DMS 273 treated with DMSO at 0.1 percent for 48 hours (cell line): ENCODE measurements at places on chromosomes 7 and 10.
A peak's percentile ranks its signal among the peaks of the same experiment; 100 is the strongest.

DNA sequence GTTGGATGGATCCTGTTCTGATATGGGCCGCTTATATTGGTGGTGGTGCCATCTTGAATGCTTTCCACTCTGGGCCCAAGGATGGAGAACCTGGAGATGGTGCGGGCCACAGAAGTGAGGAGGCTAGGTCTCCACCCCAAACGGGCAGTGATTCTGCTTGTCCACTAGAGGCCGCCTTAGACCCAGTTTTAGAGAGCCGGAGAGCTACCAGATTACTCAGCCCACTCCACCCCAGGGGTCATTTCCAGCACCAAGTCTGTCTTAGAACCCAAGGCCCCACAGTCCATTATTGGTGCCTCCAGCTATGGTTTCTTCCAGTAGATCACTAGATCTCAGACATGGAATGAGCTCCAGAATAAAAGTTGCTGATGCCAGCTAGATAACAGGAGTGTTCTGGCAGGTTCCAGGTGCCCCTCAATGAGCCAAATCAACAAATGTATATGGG, 11.8 kb upstream of the CAMK2G start:
- no peak for DNase-seq

DNA sequence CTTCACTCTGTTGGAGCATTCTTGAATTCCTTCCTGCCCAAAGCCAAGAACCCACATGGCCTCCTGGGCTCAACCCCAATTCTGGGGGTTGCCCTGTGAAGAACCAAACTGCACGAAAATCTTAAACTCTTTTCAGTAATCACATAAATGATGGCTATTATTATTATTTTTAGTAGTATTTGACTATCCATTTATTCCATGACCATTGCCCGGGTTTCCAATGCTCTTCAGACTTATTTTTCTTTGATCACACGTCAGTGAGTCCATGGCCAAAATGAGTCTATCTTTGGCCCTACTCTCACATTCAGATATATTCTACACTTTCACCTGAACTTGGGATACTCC, 185.9 kb downstream of the AVL9 start:
- DNase-seq, result no peak

GRCh38 chr7:37424995-37425394, 23.7 kb downstream of the ELMO1 start:
- no peak for DNase-seq

DNA sequence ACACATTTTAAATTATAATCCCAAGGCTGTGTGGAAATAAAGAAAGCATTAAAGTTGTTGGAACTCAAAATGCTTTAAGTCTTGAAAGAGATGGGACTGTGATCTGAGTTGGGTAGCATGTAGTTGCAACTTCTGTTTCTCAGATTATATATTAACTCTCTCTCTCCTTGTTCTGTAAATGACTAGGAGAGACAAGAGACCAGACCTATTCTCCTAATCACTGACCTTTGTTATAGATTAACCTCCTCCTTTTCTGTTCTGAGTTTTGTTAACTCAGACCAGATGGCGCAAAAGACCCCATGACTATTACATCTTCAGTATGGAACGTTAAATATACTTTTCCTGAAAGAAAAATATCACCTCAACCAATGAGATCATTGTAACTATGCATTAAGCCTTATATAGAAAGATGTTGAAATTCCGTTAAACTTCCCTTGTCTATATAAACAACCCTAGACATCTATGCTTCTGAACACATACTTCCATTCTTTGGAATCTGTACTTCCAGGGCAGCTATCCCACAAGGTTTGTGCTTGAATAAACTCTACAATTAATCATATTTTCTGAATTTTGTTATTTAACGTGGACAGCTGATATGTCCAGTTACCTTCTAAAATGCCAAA, 143.5 kb upstream of the TRIM24 start:
- no peak for DNase-seq

DNA sequence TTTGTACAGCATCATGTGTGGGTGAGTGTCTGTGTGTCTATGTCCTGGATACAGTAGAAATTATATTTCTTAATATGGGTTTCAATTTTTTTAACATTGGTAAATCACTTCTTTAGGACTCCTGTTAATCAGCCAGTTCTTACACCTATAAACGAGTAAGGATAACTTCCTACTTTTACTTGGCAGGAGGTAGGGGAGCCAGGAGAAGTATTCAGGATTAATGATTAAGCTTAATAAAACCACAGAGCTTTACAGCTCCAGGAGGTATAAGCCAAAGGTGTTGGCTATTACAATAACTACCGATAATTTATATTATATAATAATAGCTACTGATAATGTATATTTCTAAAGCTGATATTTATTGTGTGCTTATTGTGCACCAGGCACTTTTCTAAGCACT, 1.7 kb upstream of the FAM3C start:
- DNase-seq, result no peak

DNA sequence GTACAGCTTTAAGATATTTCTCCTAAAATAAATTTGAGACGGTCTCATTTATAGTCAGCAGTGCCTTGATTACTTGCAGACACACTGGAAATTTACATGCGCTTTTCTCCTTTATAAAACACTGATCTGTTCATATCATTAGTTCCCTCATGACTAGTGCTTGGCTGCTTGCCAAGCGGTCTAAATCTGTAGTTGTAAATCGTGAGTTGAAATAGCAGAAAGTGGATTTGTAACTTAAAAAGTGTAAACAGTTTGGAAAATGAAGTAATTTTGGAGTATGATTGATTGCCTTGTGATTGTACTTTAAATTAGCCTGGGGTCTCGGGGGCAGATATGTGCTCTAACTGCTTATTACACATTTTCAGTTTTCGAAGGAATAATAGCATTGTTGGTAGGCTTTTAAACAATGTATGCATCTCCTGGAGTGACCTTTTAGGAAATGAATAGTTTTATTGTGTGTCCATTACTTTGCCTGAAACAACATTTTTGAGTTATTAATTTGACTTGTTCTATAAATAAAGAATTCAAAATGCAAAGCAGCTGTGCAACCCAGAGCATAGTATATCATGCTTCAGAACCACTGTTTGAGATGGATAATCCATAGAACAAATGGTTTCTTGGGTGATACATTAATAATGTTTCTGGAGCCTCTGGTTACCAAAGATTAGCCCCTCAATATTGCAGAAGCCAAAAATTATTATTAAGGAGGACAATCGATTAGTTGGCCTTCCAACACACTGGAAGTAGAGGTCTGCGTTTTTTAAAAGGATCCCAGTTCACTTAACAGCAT, 73.3 kb downstream of the ARID5B start:
- DNase-seq, result no peak

DNA sequence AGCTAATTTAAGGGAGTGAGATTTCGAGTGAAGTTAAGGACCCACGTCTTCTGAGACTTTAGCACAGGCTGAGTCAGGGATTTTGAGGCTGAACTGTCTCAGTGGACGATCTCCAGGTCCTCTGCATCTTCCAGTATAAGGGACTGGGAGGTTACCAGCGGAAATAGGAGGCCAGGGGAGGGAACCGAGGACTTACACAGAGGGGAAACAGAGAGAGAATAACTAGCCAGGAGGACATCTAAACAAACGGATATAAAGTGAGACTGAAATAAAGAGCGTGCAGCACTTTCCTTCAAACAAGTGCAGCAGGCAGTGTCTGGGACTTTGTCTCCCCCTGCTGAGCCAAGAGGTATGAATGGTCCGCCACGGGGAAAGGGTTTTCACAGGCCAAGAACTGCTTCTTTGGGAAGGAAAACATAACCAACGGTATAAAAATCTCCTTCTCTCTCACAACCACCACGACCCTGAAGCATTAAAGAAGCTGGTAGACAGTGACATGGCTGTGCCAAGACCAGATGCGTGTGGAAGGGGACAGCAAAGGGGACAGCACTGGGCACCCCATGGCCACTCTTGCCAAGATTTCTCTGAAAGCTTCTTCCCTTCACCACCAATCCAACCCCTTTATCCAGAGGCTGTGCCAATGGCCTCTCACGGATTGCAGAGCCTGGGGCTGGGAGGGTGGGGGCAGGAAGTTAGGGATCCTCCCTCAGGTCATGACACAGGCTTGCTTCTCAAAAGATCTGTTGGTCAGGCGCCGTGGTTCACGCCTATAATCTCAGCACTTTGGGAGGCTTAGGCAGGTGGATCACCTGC, 72.0 kb downstream of the SLC37A3 start:
- DNase-seq, result peak; percentile 21

DNA sequence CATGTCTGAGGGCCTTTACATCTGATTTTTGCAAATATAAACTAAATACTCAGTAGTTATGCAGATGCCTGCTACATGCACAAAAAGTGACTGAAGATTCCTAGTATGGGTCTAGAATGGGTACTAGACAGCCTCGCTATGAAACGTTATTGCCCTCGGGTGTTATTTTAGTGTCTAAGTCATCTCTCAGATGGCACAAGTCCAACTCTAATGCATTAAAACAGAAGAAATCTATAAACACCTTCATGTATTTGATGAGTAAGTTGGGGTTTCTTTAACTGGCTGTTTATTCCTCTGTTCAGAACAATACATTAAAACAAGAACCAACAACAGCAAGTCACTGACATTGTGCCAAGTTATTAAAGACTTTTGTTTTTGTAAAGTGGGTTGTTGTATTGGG, 41.6 kb downstream of the TEX36 start:
- DNase-seq, result no peak

DNA sequence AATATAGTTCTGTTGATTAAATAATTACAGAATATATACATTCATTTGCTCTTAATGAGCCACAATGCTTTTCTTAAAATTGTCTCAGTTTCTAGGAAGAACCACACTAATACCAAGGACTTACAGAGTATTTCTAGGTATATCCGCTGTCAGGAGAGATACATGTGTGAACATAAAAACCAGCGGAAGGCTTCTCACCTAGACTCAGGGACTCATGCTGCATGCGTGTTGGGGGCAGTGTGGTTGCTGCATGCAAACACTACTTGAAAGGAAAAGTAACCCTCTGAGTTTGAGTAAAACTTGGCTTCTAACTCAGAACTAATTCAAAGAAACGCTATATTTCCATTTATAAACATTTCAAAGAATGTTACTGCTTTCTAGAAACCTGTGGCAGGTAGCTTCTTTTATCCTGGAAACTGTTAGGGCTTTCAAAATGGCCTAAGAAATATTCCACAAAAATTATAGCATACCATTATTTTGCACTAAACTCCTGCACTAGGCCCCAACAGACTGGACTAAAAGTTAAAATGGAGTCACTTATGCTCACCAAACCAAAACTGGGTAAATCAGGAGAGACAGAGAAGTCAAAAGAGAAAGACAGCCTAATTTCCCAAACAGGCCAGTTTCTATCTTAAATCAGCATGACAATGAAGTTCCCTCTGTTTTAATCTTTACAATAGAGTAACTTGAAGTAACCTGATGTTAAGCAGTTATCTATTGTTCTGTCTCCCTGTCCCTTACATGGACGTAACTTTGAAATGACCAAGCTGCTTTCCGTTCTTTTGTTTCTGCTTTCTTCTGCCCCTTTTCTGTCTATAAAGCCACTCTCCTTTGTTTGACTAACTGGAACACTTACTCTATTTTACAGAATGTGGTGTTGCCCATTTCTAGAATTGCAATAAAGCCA, 95.2 kb upstream of the FAM133B start:
- DNase-seq, result no peak

DNA sequence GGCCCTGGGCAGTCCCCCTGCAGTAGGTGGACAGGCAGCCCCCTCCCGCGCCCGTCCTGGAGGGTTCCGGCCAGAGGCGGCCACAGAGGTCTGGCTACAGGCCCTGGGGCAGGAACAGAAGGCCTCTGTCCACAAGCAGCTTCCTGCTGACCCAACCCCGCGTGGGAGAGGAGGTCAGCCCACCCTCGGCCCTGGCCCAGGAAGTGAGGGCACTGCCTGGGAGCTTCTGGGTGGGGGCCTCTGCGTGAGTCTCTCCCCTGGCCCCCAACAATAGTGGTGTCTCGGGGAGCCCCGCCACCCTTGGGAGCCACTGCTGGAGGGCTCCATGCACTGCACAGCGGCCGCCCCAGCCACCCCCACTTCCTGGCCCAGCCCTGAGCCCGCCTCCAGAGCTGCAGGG, 4.7 kb downstream of the MICALL2 start:
- no peak for DNase-seq

GRCh38 chr10:7412237-7412927, 1.5 kb upstream of the SFMBT2 start:
- DNase-seq, result no peak

DNA sequence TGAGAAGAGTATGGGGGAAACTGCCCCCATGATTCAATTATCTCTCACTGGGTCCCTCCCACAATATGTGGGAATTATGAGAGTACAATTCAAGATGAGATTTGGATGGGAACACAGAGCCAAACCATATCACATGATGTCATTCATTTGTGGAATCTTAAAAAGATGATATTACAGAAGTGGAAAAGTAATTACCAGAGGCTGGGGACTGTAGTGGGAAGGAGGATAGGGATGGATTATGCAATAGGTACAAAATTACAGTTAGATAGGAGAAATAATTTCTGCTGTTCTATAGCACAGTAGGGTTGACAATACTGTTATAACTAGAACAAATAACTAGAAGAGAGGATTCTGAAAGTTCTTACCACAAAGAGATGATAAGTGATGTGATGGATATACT, 141.4 kb downstream of the VPS50 start:
- no peak for DNase-seq

- DNase-seq, result no peak
These were observed 43.9 kb upstream of the SRGN start for GRCh38 chr10:69043931-69044531.

DNA sequence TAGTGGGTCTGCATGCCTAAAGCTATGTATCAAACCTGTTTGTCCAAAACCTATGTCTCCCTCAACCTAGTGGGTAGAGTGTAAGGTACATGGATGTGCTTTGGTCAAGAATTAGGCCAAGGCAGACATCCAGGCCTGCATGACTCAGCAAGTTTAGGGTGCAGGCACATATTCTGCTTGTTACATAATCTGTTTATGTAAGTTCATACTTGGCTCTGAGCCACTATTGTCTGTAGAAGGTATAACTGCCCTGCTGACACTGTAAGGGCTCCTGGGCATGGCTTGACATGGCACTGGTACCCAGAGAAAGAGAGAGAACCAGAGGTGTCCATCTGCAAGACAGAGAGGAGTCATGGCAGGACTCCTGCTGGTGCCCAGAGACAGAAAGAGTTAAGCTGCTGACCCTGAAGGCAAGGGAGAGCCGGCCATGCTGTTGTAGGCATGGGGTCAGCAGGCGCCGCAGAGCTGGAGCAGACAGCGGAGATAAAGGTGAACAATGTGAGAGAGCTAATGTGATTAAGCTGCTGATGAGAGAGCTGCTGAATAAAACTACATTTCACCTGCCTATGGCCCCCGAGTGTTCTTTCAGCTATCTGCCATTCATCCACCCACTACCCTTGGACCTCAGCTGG, 118.5 kb upstream of the TMEM106B start:
- no peak for DNase-seq

DNA sequence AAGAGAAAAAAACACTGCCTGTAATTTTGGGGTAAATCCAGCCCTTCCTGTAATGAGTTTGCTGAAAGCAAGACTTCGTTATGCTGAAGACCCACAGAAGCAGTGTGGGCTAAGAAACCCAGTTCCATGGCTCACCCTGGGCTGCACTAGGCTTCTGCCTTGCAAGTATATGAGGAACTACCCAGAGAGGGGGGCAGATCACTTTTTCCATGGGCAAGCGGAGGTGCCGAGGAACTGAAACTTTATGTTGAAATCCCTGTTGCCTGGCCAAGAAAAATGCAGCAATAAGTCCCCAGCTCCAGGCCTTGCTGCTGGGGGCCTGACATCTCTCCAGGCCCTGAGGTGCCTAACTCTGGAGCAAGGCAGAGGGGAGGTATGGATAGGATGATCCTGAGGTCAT, 8.5 kb downstream of the RASSF4 start:
- no peak for DNase-seq
